ENCODE measurements at places on chromosomes 11 and 22. TPM values are rescaled to one million over a fixed set of nuclear protein-coding genes. Genes with fewer than 3 reads are reported as not detected.

- no peak for DNase-seq
- peak overlapping the region; percentile 80 for H3K27ac ChIP-seq
- no peaks in the 10 kb centered on the region for H3K36me3 ChIP-seq
- peaks cover 15% of the 10 kb centered on the region for H3K4me1 ChIP-seq
- H3K27me3 ChIP-seq, result no peaks in the 10 kb centered on the region
- H3K4me3 ChIP-seq, result peak overlapping the region; percentile 76
Measured at GRCh38 chr11:10540546-10540914, 457 bp downstream of the RNF141 start.

Gene TMEM134
- 49.6 TPM for total RNA-seq

DNA sequence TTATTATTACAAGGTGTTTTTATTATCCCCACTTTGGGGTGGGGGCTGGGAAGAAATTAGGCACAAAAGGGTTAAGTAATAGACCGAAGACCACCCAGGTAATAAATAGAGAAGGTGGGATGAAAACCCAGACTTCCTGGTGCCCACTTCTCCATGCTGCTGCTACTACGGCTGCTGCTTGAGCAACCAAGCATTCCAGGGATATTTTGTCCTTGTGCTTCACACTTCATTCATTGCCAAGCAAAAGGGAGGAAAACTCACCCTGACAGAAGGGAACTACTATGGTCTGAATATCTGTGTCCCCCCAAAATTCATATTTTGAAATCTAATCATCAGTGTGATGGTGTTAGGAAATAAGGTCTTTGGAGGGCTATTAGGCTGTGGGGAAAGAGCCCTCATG, 470.9 kb upstream of the API5 start:
- DNase-seq, result no peak
- H3K4me3 ChIP-seq, result no peak overlapping the region
- no peak overlapping the region for H3K27ac ChIP-seq
- no peaks in the 10 kb centered on the region for H3K27me3 ChIP-seq
- H3K4me1 ChIP-seq, result no peaks in the 10 kb centered on the region
- H3K36me3 ChIP-seq, result no peaks in the 10 kb centered on the region

- DNase-seq, result peak; percentile 85
- no peak overlapping the region for H3K4me3 ChIP-seq
- H3K4me1 ChIP-seq, result peaks cover 14% of the 10 kb centered on the region
- no peaks in the 10 kb centered on the region for H3K27me3 ChIP-seq
- H3K36me3 ChIP-seq, result peaks cover 15% of the 10 kb centered on the region
Measured at GRCh38 chr11:64900263-64900678, 16.7 kb downstream of the ATG2A start.

Gene VWCE
- total RNA-seq, result 12.4 TPM

- DNase-seq, result no peak
- H3K27ac ChIP-seq, result no peak overlapping the region
- no peaks in the 10 kb centered on the region for H3K36me3 ChIP-seq
- no peaks in the 10 kb centered on the region for H3K4me1 ChIP-seq
- H3K27me3 ChIP-seq, result no peaks in the 10 kb centered on the region
Measured at GRCh38 chr11:117723277-117724024, 73.6 kb downstream of the DSCAML1 start.

Gene APOBEC3H
- 10.8 TPM for total RNA-seq

Gene ANO9
- total RNA-seq, result 26.4 TPM

Gene MEI1
- 33.9 TPM for total RNA-seq

GRCh38 chr11:133254601-133255000, 277.7 kb downstream of the OPCML start:
- H3K27me3 ChIP-seq, result no peaks in the 10 kb centered on the region
- no peak for DNase-seq
- no peak overlapping the region for H3K4me3 ChIP-seq

Gene PLEKHB1
- total RNA-seq, result 10.3 TPM

GRCh38 chr11:128407962-128408361, 179.4 kb downstream of the ETS1 start:
- no peaks in the 10 kb centered on the region for H3K36me3 ChIP-seq
- peaks cover 19% of the 10 kb centered on the region for H3K4me1 ChIP-seq
- H3K4me3 ChIP-seq, result no peak overlapping the region
- H3K27me3 ChIP-seq, result no peaks in the 10 kb centered on the region
- H3K27ac ChIP-seq, result no peak overlapping the region

Gene TEAD1
- 0.89 TPM for total RNA-seq

DNA sequence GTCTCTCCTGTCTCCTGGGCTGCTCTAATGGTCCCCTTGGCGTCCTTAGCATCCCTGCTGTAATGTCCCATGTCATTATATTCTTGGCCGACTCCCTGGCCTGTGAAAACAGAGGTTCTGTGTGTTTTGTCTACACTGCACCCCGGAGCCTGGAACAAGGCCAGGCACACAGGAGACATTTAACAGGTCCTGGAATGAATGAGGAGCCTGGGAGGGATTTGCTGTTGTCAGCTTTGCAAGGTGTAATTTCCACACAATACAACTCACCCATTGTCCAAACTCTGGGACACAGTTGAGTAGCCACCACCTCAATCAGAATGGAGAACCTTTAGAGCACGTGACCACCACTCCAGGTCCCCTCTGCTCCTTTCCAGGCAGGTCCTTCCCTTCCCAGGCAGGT, 14.9 kb upstream of the PDGFB start:
- H3K4me3 ChIP-seq, result no peak overlapping the region
- no peaks in the 10 kb centered on the region for H3K36me3 ChIP-seq
- H3K4me1 ChIP-seq, result peaks cover 7% of the 10 kb centered on the region
- H3K27me3 ChIP-seq, result no peaks in the 10 kb centered on the region
- no peak overlapping the region for H3K27ac ChIP-seq

All from CD8-positive, alpha-beta memory T cell (primary cell).